EH (cell line): ENCODE measurements at places on chromosomes 1 and 21.

GRCh38 chr1:8704866-8705506 lies 112.5 kb downstream of the RERE start:
- no peak for DNase-seq

GRCh38 chr1:53777272-53777671 lies 38.3 kb upstream of the GLIS1 start:
- no peak for DNase-seq

DNA sequence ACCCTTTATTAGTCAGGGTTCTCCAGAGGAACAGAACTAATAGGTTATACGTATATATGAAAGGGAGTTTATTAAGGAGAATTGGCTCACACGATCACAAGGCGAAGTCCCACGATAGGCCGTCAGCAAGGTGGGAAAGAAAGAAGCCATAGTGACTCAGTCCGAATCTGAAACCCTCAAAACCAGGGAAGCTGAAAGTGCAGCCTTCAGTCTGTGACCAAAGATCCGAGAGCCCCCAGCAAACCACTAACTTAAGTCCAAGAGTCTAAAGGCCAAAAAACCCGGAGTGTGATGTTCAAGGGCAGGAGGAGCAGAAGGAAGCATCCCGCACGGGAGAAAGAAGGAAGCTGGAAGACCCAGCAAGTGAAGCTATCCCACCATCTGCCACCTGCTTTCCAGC lies 9.9 kb downstream of the IFNLR1 start:
- no peak for DNase-seq

DNA sequence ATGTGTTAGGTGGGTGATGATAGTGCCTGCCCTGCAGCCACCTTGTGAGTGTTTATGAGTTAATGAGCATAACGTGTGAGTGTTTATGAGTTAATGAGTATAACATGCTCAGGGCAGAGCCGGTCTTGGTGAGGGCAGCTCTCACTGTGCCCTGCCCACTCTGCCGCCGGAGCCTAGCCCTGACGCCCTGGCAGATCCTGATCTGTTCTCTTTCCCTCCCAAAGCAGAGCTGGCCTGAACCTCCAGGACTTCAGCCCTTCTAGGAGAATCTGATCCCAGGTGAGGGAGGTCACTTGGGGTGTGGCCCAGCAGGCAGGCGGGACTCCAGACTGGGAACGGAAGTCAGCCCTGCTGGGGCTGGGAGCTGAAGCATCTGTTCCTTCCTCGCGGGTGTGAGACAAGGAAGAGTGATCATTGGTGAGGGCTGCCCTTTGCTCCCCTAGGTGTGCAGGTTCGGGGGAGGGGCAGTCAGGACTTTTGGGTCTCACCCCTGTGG lies 5.7 kb downstream of the FBLIM1 start:
- DNase-seq: no peak

DNA sequence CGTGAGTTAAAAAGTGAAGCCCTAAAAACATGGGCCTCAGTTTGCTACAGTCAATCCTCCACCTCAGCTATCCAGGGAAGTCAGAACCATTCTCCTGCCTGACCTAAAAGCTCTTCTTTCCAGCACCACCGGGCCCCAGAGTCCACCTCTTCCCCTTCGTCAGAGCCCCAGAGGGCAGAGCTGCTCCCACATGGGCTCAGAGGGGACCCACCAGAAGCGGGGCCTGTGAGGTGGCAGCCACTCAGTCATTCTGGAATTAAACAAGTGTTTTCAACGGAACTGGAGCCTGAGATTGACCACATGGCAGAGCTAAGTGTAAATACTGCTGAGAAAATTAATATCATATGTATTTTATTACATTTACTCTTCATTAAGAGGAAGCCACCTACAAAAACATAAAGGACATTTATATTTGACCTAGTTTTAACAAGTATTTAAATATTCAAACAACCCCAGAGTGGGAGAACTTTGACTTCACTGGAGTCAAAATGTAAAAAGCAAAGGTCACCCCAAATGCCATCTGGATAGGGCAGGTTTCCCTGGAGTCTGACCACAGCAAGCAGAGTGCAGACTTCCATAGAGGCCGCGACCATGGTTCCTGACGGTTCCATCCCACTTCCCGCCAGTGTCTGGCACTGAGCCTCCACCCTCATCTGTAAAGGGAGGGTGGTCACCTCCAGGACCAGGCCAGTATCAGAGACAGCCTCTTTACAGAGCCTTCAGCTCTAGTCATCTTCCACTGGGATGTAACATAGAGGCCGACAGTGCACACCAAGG lies 1.8 kb downstream of the SUMO3 start:
- DNase-seq: no peak

- no peak for DNase-seq
Measured at GRCh38 chr1:67560580-67561255, 124.3 kb upstream of the GADD45A start.

DNA sequence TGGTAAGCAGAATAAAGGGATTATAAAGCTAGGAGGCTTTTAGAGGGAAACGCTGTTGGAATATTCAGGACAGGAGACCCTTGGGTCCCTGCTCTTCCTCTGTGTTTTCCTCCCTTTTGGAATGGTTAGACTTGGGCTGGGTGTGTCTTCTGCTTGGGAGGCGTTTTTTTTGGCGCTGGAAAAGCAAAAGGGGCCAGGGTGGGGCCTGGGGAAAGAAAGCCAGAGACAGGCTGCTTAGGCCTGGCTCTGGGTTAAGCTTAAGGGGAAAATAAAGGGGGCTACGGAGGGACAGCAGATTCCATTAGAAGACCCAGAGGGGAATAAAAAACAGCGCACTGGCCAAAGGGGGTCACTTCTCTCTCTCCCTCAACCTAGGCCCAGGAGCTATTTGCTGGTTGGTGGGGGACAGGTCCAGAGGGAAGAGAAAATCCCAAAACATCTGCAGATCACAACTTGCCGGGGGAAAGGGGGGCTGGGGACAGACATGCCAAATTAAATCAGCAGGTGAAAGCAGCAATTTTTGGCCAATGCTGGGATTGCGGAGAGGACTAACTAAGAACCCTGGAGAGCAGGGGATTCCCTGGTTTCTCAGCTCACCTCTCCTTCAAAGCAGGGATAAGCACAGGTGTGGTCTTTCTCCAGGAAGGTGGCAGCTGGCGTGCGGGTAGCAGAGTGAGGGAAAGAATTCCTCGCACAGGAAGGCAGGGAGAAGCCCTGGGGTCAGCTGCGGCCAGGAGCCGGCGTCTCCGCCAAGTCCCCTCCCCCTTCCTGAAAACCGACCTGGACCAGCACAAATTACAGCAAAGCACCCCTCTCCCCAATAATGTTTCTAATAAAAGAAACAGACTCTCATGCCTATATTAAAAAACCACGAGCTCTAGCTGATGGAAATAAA lies 82.2 kb upstream of the AK4 start:
- no peak for DNase-seq

- no peak for DNase-seq
Measured at GRCh38 chr1:225855503-225856300, 26.5 kb downstream of the TMEM63A start.

- peak; percentile 2 for DNase-seq
Measured at GRCh38 chr1:103788377-103788776, 38.7 kb downstream of the AMY1C start.

- no peak for DNase-seq
Measured at GRCh38 chr1:30509670-30510069, 213.7 kb downstream of the MATN1 start.

GRCh38 chr1:161499099-161500039 lies 5.9 kb upstream of the FCGR2A start:
- no peak for DNase-seq

GRCh38 chr21:41378849-41379248 lies 17.0 kb downstream of the MX2 start:
- no peak for DNase-seq

DNA sequence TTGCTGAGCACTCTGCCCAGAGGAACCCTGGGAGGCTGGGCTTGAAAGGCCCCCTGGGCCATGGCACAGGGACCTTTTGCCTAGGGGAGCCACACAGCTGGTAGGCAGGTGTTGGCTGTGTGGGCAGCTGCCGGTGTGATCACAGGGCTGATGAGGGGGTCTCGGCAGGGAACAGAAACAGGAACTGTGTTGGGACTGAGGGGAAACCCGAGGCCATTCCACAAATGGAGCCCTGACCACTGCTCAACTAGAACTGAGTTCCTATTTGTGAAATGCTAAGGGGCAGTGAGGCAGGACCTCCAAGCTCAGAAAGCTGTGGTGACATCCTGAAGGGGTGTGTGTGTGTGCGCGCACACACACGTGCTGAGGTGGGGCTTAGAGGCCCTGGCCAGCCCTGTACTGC lies 6.4 kb upstream of the THEM5 start:
- DNase-seq: no peak

DNA sequence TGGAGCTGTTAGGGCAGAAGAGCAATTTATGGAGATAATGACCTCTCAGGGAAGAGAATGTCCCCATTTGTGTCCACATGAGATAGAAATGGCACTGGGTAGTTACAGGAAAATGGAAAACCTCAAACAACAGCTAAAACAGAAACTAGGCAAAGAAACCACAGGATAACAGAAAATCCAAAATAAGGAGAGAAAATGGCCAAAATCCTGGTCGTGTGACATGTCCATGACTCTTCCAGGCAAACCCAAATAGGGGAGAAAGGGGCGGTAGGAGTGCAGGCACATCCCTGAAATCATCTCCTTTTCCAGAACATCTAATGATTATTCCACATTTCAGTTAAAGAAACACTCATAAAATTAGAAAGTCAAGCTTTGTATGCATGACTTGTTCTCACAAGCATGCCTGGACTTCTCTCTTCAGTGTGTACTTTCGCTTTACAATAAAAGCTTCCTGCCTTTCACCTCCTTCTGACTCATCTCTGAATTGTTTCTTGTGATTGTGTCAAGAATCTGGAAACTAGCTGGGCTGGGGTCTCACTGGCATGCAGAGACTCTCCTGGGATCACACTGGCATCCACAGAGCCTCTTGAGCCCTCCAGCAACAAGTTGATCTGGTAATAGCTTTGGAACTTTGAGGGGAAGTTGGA lies 171.4 kb upstream of the ZP4 start:
- DNase-seq: no peak

DNA sequence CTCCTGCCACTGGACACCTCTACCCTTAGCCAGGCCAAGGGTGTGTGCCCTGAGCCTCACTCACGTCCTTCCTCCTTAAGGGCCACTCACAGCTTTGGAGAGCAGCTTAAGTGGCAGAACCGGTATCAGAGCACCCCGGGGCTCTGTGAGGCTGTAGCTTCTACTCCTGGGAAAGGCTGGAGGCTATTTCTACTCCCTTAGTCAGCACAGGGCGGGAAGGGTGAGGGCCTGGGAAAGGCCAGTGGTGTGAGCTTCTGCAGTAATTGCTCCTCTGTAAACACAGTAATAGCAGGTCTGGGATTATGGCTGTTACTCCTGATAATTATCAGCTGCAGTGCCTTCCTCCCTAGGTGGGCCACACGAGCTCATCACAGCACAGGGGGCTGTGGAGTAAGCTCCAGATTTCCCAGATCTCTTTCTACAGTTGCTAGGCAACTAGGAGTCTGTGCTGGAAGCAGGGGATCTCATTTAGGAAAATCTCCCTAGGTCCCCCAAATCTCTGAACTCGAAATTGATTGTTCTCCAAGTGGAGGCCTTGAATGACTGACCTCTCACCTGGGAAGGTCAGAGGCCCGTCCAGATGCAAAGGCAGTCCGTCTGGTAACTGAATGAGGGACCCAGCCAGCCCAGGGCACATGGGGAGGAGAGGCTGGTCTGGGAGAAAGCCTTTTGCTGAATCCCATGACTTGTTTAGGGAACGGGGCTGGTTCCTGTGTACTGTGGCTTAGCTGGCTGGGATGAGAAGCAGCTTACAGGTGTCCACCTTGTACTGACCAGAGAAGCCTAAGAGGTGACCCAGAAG lies 29.3 kb downstream of the IER5 start:
- DNase-seq: peak; percentile 95

GRCh38 chr1:182685215-182685614 lies 828 bp upstream of the RGS8 start:
- DNase-seq: no peak

- no peak for DNase-seq
Measured at GRCh38 chr1:244598611-244599010, 54.3 kb upstream of the DESI2 start.

GRCh38 chr1:117633423-117633822 lies 27.6 kb downstream of the TENT5C start:
- no peak for DNase-seq

DNA sequence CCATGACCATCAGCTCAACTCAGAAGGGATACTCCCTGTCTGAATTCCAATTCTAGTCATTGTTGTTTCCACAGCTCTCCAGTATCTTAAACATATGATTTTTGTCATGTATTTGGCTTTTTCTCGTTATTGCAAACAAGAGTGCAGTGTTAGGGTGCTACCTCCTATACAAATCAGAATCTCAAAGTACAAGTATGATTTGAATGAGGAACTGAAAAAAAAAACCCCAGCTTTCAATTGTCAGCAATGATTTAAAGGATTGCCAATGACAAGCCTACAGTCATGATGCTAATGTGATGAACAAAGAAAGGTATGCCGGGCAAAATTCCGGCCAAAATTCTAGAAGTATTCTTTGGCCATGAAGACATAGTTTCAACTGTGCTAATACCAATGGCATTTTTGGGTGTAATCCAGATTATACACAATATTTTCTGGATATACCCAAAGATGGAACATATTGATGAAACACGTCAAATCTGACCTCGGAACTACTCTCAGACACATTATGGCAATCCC lies 14.9 kb downstream of the TMEM35B start:
- peak; percentile 30 for DNase-seq

- no peak for DNase-seq
Measured at GRCh38 chr21:36156815-36157670, at the start of gene DOP1B. Gene DOP1B, plus strand, starts transcription at chr21:36156824. Its CDS starts 7,910 bp downstream, at chr21:36164734.

DNA sequence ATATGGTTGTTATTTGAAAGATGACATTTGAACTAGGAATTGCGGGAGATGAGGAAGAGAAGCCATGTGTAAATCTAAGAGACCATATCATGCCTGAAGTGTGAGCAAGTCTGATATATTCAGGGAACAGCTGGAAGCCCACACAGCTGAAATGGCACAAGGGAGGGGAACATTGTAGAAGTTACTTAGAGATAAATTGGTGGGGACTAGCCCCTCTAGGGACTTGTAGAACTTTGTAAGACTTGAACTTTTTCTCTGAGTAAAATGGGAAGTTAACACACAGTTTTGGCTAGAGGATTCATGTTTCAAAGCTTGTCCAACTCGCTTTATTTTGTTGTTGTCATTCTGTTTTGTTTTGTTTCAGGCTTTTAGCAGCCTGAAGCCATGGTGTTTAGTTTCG lies 216.4 kb downstream of the FMN2 start:
- DNase-seq: no peak

DNA sequence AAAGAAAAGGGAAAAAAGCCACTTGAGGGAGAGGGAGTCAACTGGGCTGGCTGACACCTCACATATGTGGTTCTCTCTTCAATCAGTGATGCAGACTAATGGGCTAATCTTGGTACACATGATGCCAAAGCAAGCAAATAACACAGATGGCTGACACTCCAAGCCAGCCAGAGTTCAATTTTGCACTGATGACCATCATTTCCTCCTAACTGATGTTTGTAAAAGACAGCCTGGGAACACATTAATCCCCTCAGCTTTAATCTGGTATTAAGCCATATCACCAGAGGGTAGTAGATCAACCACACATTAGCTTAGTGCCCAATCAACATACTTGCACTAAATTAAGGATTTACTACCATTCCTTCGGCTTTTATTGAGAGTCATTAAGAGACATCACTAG lies 2.8 kb downstream of the VPS72 start:
- no peak for DNase-seq

- peak; percentile 29 for DNase-seq
Measured at GRCh38 chr1:235266325-235266724, 61.7 kb downstream of the ARID4B start.

- DNase-seq: no peak
Measured at GRCh38 chr1:228354390-228355320, 52.0 kb downstream of the TRIM11 start.
